ENCODE measurements at places on chromosomes 2 and 18.
A peak's percentile ranks its signal among the peaks of the same experiment; 100 is the strongest.

GRCh38 chr2:3612639-3613523 lies 18.0 kb downstream of the COLEC11 start:
- no peak for DNase-seq

DNA sequence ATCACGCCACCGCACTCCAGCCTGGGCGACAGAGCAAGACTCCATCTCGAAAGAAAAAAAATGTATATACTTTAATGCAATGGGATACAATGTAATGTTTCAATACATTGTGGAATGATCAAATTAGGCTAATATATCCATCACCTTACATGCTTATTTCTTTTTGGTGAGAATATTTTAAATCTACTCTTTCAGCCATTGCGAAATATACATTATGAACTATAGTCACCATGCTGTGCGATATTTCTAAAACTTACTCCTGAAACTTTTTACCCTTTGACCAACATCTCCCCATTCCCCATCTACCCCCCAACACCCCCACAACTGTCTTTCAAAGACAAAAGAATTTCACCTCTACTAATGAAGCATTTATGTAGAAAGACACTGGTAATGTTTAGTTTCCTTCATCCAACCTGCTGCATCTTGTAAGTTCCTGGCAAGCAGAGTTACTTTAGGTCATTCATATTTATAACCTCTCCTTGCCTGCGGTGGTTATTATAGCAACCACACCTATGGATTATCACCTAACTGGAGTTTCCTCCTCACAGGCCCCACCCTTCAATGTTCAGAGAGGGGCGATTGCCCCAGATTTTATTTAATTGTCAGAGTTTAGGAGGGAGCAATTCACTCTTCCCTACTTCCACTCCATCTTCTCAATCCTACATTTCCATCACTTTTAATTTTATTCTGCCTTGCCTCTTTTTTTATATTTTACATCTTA lies 1.2 kb upstream of the ME2 start:
- peak; percentile 71 for DNase-seq

DNA sequence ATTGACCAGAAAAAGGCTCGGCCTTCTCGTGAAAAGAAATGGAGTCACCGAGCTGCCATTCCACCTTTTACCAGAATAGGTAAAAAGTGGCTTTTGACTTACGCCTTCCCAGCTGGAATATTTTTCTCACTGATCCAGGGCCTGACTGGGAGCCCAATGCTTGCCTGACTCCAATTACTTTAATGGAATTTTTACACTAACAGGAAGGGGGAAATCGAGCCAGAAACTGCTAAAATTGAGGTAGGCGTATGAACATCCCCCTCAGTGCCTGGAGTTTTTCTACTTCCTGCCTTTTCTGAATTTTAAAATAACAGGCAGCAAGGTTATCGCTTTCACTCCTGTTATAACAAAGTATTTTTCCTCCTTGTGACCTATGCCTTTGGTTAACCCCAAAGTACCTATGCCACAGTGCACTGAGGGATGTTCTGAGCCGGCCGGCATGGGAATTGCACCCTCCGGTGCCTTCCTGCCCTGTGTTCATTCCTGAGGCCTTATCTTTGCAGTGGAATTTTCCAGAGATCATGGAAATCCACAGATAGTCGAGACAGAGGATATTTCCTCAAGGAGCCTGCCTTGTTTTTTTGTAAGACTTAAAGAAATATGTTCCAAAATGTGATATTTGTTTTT lies 18.3 kb upstream of the RPL31 start:
- DNase-seq, result no peak

DNA sequence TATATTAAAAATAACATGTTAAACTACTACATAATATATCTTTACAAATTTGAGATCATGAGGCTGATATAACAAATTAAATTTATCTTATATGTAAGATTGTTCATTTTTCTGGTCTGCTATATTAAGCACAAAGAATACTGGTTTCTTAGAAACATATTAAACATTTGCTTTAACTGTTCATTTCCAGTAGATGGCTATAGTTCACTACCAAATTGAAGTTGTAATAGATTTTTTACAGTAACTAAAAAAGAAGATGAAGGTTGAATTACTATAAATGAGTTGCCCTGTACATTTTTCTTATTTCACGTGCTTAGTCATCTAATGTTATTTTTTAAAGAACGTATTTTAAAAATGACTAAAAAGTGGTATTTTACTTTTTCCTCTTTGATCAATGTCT lies 57.0 kb downstream of the ZNF407 start:
- no peak for DNase-seq

DNA sequence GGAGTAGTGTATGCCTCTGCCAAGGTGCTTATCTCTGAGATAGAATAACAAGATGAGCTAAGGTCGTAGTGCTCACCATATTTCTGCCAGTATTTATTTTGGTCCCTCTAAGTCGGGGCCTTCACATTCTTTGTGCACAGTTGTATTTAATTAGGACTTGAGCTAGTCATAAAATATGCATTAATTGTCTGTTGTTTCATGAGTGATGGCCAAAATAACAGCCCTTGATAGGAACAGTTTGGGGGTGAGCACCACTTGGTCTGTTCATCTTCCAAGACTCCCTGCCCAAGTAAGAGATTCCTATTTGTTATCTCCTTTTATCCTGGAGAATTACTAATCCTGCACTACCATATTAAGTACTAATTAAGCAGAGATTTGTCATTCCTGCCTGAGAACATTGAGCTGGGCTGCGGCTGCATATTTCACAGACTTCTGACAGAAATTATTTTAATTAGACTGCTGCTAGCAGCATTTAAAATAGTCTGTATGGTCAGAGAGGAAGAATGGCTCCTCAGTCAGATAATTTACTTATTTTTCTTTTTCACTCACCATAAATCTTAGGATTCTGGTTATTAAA lies 435.1 kb downstream of the MTX2 start:
- no peak for DNase-seq

GRCh38 chr2:98585386-98585785 lies 22.9 kb downstream of the COA5 start:
- no peak for DNase-seq

DNA sequence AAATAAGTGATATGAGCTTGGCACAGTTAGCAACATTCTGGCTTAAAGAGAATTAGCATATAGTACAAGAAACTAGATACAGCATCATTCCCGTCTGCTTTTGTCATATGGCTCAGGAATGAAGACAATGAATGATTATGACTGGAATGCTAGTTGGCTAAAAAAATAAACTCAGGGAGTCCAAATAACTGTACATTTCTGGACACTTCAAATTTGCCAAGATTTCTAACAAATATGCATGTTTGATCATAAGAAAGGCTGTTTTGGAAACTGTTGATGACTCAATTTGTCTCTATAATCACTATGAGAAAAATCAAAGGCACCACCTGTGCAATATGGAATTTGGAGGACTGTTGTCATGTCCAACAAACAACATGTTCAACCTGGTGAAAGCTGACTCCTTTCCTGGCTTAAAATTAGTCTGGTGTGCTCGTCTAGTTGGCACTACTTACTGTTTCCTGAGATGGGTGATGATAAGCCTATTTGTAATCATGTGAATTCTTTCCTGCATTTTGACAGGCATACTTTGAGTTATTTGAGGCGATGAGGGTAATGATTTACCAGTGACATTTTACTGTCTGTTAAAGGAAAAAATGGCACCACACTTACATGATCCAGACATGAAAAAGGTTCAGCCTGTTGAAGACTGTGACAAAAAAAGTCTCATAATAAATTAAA lies 133.9 kb upstream of the CDH20 start:
- DNase-seq, result no peak

DNA sequence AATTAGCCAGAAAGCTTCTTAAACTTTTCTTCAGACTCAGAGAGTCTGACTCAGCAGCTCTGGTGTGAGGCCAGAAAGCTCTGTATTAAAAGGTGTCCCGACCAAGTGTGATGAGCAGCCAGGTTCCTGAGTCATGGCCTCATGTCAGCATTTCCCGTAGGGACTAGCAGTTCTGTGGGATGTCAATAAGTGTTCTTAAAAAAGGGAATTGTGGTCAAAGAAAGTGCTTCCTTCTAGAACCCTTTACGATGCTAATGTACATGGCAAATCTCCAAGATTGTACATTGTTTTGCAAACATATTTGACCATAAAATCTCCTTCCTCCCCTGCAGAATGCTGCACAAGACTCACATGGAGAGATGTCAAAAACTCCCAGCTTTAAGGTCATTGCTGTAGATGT lies 80.1 kb downstream of the PLA2R1 start:
- peak; percentile 93 for DNase-seq

GRCh38 chr2:150587547-150588505 lies 100.4 kb upstream of the RND3 start:
- no peak for DNase-seq

GRCh38 chr2:197054437-197054836 lies 127.9 kb upstream of the PGAP1 start:
- DNase-seq, result peak; percentile 58

GRCh38 chr2:17228461-17228860 lies 289.8 kb downstream of the RAD51AP2 start:
- no peak for DNase-seq

Data from bronchial epithelial cell (primary cell).